ENCODE measurements at places on chromosomes 11 and 22. TPM values are rescaled to one million over a fixed set of nuclear protein-coding genes. Genes with fewer than 3 reads are reported as not detected.

- no peak for DNase-seq
Observed at GRCh38 chr22:41075946-41076345, 16.4 kb upstream of the EP300 start.

GRCh38 chr22:33057363-33057995 is 702 bp downstream of the SYN3 start:
- DNase-seq: no peak

GRCh38 chr11:72985645-72986044 is 156.5 kb downstream of the FCHSD2 start:
- DNase-seq: no peak

- DNase-seq: peak; percentile 40
Observed at GRCh38 chr11:59754494-59754858, 700 bp upstream of the STX3 start.

DNA sequence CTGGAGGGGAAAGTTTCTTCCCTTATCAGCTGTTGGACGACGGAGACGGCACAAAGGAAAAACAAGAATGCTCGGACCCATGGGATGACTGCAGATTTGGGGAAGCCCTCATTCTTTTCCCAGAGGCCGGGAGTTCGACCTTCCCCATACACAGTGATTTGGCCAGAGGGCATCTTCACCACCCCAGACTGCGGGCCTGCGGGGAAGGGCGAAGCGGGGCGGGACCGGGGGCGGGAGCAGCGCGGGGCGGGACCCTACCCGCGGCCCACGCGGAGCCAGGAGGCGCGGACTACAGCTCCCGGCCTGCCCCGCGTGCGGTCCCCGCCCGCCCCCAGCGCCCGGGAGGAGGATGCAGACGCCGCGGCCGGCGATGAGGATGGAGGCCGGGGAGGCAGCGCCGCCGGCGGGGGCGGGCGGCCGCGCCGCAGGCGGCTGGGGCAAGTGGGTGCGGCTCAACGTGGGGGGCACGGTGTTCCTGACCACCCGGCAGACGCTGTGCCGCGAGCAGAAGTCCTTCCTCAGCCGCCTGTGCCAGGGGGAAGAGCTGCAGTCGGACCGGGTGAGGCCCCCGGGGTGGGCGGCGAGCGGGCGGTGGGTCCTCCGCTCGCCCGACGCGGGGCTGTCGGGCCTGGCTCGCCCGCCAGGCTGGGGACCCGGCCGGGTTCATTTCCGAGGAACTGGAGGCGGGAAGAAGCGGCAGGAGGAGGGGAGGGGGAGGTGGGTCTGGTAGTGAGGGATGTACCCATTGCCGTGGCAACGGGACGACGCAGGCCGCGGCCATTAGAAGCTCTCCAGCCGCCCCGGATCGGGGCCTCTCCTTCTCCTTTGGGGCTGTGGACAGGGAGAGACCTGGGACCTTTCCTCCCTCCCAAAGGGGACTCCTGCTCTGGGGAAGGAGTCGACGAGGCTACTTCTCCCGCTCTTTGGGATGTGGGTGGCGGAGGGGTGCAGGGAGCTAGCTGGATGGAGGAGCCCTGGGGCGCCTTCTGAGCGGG is at the start of gene KCTD17:
TSS of gene KCTD17 (plus strand) at position 352 of the 995 bp plus-strand sequence. CDS start at position 371, 19 bp downstream.
- DNase-seq: peak; percentile 77

GRCh38 chr11:41175304-41175972 is 284.0 kb downstream of the LRRC4C start:
- DNase-seq: no peak

- DNase-seq: no peak
Observed at GRCh38 chr11:66849501-66850234, 6.4 kb downstream of the RCE1 start.

DNA sequence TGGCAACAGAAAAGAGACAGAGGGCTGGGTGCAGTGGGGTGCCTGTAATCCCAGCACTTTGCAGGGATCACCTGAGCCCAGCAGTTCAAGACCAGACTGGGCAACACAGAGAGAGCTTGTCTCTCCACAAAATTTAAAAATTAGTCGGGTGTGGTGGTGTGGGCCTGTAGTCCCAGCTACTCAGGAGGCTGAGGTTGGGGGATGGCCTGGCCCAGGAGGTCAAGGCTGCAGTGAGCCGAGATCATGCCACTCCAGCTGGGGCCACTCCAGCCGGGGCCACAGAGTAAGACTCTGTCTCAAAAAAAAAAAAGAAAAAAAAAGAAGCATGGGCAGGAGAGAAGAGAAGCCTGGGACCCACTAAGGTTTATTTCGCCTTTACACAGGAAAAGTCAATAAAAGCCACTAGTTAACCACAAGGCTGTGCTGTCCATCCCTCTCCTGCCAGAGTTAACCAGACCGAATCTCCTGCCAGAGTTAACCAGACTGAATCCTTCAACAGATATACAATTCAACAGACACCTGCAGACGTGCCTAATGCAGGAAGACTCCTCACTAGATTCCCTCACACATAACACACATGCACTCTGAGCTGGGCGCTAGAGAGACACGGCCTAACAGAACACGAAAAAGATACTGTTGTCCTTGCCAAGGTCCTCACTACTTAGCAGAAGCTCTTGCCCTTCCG is 29.8 kb downstream of the MICAL3 start:
- DNase-seq: no peak

DNA sequence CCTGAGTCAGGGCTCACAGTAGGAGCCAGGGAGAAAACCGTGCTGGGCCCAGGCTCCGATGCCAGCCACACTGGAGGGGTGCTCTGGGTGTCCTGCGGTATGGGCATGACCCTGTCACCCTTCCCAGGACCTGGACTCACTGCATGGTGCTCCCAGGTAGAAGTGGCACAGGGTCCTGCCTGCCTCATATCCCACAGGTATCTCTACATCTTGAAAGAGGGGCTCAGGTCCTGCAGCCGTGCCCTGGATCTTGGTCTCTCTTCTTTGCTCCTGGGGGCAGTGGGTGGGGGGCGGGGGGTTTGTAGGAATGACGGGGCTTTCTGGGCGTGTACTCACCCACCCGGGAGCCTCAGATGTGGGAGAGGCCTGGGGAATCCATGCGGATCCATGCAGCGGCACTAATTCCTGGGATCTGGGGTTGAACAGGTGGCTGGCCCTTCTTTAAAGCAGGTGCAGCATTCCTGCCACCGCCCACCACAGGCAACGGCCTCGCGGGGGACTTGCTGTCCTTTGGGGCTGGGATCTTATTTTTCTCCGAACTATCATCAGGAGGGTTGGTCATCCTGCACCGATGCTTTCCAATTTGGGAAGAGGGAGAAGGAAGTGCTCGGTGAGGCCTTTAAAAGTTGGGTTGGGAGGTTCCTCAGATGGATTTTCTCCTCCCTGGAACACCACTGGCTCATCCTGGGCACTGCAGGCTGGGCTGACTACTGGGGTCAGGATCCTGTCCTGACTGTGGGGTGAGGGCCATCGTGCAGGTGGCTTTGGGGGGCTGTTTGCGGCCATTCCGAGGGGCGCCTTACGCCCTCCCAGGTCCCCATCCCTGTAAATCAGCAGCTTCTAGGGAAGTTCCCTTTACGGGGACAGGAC is 886.4 kb downstream of the BRD1 start:
- no peak for DNase-seq

DNA sequence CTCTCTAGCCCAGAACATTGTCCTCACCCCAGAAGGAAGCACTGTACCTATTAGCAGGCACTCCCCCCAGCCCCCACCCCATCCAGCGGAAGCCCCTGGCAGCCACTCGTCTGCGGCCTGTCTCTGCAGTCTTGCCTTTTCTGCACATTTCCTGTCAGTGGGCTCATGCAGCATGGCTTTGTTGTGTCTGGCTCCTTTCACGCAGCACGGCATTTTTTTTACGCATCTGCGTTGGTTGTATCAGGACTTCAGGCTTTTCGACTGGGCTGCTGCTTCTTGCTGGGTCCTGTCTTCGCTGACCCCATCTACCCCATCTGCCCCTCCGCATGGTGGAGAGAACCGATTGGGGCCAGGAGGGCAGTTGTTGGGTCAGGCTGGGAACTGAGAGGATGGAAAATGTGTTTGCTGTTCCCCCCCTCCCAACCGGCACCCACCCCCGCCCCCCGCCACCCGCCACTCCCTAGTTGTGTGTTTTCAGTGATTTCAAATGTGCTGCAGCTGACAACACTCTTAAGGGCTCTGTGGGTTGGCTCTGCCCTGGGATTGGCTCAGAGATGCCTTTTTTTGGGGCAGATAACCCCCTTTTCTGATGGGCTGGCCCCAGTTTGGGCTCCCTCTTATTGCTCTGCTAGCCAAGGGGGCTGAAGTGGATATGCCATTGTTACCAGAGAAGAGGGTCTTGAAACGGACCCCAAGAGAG is 110.0 kb downstream of the KIAA1671 start:
- no peak for DNase-seq

GRCh38 chr11:112852143-112852866 is 108.9 kb upstream of the NCAM1 start:
- no peak for DNase-seq

DNA sequence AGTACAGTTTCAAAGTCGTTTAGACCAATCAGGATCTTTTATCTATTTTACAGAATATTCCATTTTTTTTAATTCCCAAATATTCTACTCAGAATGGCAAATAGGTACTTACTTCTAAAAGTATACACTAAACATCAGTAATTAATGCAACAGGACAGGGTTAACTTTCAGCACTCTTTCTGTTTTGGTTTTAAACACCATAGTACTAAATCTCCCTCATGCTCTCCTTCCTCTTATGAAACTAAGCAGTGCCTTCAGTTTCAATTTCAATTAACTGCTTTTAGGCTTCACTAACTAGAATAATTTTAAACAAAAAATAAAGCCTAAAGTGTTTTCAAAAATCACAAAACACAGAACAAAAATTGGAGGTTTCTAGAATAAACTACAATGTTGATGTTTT is 57.9 kb downstream of the NOX4 start:
- DNase-seq: no peak

- no peak for DNase-seq
Observed at GRCh38 chr11:82776377-82776776, 42.7 kb upstream of the FAM181B start.

DNA sequence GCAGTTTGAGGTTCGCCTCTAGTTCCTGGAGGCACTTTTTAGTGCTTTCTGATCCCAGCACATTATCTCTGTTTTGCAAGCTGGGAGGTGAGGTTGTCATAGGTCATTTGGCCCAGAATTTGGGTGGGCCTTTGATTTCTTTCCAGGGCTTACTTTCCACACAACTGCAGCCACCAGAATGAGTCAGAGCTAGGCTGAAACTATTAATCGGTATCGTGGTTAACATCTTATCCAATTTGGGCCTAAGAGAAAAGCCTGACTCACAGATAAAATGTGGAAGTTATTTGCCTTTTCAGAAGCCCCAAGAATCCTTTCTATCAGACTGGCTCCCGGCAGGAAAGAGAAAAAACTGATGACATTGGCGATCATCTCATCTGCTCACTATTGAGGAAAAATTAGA is 166.4 kb downstream of the KIRREL3 start:
- DNase-seq: no peak

DNA sequence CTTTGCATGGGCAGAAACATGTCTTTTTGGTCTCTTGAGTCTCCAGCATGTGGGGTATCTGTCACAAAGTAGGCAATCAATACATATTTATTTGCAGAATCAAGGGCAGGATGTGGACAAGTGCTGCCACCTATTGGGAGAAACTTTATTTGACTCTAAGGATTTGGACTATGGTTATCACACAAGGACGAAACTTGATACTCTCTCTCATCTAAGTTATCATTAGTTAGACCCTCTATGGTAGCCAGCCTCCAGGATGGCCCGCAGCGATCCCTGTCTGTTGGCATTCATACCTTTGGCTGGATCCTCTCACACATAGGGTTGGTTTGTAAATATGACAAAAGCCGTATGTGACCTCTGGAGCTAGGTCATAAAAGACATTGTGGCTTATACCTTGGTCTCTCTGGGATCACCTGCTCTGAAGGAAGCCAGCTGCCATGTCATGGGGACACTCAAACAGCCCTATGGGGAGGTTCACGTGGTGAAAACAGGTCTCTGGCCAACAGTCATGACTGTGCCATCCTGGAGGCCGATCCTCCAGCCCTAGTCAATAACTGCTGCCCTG is 1.1 kb upstream of the FBXO7 start:
- DNase-seq: peak; percentile 66

DNA sequence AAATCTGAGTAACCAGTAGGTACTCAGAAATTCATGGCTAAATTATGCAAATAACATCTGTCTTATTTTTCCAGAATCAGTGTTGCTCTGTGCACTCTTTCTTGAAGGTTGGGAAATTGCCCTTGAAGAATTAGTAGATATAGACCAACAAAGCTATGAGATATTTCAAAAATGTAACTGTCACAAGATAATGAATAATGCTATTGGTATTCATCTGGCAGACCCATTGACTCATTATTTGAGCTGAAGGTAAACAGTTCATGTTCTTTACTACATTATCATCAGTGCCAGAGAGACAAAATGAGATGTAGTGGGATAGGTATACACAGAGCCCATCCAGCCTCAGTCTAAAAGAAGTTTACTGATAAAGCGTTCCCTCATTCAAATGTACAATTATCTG is 274.7 kb downstream of the CASP12 start:
- DNase-seq: no peak

DNA sequence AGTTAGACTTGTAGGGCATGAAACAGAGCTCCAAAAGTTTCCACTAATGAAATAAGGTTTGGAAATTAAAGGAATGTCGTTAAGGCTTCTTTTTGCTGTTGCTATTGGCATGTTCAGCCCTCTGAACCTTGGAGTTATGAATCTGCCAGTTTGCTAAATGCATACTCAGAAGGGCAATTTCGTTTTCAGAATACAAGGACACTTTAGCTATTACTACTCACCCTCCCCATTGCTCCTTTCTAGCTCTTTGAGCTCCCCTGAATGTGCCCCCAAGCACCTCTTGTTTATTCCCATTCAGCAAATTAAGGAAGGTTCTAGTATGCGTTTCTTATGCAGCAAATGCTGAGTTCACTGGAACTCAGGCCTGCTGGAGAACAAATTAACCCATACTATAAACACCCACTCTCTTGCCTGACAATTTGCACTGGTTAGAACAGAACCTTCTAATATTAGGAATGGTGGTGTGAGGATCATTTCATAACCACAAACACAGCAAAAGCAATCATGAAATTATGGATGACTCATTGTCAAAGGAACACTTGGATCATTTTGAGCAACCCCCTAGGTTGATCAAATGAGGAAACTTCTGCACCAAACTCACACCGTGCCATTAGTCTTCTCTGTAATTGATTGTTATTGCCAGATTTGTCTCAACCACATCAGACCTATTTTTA is 26.2 kb upstream of the LIN7C start:
- no peak for DNase-seq

DNA sequence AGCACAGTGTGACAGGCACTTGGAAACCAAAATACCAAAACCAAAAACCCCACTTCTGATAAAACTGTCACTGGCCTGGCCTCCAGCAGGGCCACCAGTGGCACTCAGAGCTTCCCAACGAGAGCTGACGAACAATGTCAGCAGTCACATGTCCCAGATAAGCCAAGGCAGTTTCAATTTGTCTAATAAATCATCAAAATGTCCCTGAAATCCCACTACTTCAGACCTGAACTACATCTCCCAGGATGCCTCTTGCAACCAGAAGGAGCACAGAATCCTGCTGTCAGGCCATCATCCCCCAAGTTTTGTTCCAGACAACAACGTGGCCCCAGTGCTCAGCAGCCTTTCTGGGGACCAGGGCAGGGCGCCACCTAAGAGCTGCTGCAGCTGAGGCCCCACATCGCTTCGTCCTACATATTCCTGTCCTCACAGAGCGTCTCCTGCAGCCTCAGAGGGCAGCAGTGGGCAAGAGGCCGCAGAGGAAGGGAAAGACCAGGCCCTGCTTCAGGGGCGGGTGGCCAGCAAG is 25.1 kb downstream of the LRFN4 start:
- DNase-seq: no peak

The PRODH gene
- 47.0 TPM for polyA plus RNA-seq

The IL17REL gene
- polyA plus RNA-seq: not detected

The HEPHL1 gene
- polyA plus RNA-seq: 0.21 TPM

The DEPDC7 gene
- 18.8 TPM for polyA plus RNA-seq

The CATSPERZ gene
- not detected for polyA plus RNA-seq

The RTN4RL2 gene
- 0.87 TPM for polyA plus RNA-seq

The GNAZ gene
- polyA plus RNA-seq: 4.0 TPM

The TXN2 gene
- 105 TPM for polyA plus RNA-seq

The SPDYC gene
- not detected for polyA plus RNA-seq

The ABCC8 gene
- 11.1 TPM for polyA plus RNA-seq
